ENCODE measurements at places on chromosomes 7 and 10.

DNA sequence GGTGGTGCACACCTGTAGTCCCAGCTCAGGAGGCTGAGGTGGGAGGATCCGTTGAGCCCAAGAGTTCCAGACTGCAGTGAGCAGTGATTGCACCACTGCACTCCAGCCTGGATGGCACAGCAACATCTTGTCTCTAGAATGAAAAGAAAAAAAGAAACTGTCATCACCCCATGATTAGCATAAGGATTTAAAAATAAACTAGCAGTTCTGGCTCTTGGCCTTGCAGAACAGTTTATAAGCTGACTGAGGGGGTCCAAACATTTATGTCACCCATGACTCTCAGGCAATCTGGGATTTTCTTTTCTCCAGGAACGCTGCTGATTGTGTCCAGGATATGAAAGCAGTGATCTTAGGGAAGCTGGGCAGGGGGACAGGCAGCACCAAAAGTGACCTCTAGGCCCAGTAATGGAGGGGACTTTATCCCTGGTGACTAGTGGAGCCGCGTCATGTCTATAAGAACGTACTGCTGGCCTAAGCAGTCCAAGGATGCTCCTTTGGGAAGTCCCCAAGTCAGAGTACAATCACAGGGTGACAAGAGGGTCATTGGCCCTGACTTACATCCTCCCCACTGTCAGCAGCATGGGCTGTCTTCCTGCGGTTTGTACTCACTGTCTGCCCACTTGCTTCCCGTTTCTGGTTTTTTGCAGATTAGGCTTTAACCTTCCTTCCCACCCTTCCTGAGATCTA is 177.4 kb downstream of the ARHGAP12 start:
- no peak for DNase-seq

DNA sequence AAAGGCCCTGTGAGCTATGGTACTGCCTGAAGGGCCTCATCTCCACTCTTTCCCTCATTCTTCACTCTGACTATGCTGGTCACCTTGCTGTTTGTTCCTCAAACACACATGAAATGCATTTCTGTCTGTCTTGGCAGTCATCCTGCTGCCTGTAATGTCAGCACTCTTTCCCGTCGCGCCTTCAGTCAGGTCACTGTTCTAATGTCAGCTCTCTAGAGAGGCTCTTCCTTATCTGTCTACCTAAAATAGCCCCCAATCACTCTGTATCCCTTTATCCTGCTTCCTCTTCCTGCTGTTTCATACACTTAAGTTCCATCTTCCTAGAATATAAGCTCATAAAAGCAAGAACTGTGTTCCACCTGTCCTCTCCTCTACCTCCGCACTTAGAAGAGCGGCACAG is 215.5 kb downstream of the ZNF33B start:
- DNase-seq, result no peak

- peak; percentile 57 for DNase-seq
Measured at GRCh38 chr7:868189-868486, 8.2 kb upstream of the GET4 start.

DNA sequence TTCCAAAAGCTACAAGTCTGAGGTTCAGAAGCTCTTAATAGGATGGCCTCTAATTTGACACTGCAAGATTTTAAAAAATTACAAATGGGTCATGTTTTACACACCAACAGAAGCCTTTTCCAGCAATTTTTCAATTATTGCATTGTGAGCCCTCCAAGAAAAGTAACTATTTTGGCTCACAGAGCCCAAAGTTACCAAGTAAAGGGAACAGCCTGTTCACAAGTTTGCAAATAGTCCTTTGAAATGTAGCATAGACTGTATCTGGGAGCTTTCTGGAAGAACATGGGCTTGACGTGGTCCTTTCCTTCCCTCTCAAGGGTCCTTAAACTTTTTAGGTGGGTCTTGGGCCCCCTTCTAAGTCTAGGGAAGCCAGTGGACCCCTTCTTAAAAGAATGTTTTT is 1.3 kb upstream of the GDF10 start:
- DNase-seq, result no peak

DNA sequence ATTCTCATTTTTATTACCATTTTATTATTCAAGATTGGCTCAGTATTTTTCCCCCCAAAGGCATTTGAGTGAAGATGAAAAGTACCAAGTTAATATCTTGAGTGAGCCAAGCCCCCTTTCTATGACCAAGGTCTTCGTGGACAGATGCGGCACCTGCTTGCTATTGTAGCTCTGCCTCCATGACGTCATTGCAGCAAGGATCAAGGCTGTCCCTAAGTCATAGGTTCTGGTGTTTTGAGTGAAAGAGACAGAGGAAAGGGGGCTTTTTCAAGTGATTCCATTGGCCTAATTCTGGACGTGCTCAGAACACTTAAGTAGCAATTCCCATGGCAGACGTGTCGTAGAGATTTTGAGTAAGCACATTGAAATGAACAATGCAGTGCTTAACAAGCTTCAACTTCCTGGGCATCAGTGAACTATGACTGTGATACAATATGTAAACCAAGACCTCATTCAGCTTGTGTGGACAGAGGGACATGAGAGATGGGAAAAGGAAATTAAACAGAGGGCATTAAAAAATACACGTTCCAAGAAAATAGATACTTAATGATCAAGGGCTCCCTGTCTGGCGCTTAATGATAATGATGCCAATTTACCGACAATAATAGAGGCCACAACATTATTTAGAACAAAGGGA is 248.7 kb upstream of the NPVF start:
- DNase-seq, result no peak

DNA sequence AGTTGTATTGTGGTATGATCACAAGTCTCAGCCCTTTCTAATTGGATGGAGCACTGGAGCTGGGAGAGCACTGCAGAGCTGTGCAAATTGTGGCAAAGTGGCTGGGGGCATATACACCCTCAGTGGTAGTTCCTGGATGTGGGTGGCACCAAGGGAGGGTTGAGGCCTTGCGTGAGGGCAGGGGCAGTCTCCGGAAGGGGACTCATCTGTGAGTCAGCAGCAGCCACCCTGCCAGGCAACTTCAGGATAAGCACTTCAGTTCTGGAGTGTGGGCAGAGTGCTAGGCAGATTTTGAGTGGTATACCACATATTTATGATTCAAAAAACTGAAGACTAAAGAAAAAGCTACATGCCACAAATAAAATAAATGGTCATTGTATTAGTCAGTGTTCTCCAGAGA is 210.5 kb downstream of the ETV1 start:
- peak; percentile 75 for DNase-seq

- no peak for DNase-seq
Measured at GRCh38 chr7:27866828-27867672, 127.1 kb downstream of the TAX1BP1 start.
